ENCODE measurements at places on chromosomes 1 and 21.

GRCh38 chr1:68232289-68233148 is at the start of gene WLS:
Gene WLS, minus strand, starts transcription at chr1:68232523. Its CDS starts 224 bp downstream, at chr1:68232299.
- DNase-seq: peak; percentile 33

- DNase-seq: peak; percentile 17
Measured at GRCh38 chr1:167165948-167166689, 54.6 kb upstream of the POU2F1 start.

DNA sequence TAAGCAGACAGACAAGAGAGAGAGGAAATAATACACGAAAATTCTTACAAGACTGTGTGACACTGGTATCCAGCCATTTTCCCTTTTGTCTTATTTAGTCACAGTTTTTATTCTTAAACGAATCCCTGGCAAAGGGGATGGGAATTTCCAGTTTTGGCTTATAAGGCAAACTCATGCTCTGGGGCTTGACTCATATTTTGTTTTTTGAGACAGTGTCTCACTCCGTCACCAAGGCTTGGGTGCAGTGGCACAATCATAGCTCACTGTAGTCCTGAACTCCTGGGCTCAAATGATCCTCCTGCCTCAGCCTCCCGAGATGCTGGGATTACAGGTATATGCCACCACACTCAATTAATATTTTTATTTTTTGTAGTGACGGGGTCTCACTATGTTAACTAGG is 31.9 kb downstream of the PTGER3 start:
- DNase-seq: no peak

DNA sequence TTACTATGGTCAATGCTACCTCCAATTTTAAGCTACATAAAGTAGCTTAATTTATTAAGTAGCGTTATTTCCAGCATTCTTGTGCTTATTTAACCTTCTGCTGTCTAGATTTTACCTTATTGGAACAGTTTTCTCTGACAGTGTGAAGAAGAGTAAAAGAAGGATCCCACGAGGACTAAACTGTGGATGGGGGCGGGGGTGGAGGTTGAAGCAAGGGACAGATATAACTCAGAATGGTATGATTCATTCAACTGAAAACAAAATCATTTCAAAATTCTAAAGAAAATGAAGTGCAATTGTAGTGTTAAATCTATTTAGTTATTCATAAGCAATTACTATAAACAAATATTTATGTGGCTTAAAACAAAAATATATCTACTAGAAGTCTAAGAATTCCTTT is 11.5 kb upstream of the VAV3 start:
- DNase-seq: no peak

DNA sequence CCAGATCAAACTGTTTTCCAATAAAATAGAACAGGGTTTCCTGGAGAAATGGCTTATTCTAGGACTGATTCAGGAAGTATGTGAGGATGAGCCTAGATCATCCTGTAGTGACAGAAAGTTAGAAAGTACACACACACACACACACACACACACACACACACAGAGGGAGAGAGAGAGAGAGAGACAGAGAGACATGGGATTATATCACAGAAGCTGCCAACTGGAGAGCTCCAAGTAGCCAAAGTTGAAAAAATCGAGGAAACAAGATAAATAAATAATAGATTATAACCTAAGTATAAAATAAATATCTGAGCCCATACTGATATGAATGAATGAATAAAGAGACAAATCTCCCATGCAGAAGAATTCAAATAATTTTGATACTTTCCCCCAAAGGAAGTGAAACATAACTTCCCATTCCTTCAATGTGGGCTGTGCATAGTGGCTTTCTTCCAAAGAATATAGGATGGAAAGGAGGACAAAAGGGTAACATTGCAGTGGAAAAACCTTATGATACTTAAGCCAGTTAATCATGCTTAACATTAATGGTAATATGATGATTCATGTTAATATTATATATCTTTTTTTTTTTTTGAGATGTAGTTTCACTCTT is 171.6 kb downstream of the NTPCR start:
- no peak for DNase-seq

- no peak for DNase-seq
Measured at GRCh38 chr1:15803380-15803779, 4.1 kb downstream of the UQCRHL start.

DNA sequence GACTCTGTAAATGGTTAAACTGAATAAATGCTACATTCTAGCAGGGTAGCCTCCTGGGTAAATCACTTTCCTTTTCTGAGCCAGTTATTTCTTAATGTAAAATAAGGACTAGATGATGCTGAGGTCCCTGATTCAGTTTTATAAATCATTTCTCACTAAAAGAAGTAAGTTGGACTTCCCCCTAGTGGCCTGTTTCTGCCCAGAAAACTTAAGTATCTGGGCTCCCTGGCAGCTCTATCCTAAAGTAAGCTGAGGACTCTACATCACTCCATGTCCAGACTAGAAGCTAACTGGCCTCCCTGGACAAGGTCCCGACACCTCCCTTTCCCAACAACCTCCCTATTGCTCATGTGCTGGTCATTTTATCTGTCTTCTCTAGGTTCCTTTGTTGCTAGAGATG is 3.0 kb downstream of the GPN2 start:
- DNase-seq: no peak

GRCh38 chr1:86747304-86747703 is 42.9 kb downstream of the SH3GLB1 start:
- DNase-seq: no peak

GRCh38 chr1:168875831-168876230 is 146.8 kb upstream of the DPT start:
- no peak for DNase-seq

GRCh38 chr1:155250633-155251449 is 4.4 kb downstream of the ENTREP3 start:
- DNase-seq: peak; percentile 95

DNA sequence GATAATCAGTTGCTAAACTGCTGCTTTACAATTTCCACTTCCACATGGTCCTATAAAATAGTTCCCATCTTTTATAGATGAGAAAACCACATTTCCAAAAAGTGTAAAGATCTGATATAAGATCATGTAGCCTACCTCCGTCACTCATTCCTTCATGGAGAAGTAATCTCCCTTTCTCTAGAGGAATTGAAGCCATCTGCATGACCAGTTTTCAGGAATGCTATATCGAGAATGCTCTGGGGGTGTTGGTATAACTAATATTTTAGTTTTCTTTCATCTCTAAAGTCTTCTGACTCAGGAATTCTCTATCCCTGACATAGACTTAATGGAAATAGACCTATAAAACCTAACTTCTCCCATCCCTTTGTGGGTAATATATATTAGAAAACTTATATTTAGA is 173.0 kb upstream of the UBE2U start:
- no peak for DNase-seq

DNA sequence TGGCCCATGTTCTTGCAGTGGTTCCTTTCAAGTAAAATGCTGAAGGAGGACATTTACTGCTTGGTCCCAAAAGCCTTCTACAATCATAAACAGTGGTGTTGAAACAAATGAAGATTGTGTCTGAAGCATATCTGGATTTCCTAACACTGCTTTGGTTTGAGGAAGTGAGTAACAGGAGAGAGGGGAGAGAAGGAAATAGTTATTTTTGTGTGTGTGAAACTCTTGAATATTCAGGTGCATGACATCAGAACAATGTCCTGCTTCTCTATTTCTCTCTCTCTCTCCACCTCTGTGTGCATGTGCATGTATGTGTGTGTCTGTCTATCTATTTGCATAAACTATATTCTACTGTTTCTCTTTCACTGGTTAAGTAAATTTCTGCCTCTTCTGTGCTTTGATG is 61.4 kb upstream of the TNFSF18 start:
- no peak for DNase-seq

- DNase-seq: no peak
Measured at GRCh38 chr1:50423670-50424000, 392 bp upstream of the DMRTA2 start.

DNA sequence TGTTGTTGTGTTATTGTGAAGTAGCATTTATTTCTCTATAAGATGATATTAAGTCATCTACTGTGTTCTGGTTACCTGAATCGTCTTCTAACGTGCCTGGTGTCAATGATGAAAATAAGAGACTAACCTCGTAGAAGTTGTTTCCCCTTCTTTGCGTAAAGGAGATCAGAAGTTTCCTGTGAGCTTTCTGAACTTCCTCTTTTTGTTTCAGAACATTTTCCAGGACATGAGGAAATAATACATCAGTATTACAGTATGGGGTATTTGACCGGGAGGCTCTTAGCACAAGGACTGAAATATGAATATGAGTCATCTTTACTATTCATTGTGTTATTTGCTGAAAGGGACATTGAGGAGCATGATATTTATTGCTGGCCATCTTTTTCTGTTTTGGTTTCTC is 1.3 kb downstream of the ST6GALNAC3 start:
- DNase-seq: no peak

- DNase-seq: no peak
Measured at GRCh38 chr1:69707103-69707502, 139.4 kb downstream of the LRRC7 start.

DNA sequence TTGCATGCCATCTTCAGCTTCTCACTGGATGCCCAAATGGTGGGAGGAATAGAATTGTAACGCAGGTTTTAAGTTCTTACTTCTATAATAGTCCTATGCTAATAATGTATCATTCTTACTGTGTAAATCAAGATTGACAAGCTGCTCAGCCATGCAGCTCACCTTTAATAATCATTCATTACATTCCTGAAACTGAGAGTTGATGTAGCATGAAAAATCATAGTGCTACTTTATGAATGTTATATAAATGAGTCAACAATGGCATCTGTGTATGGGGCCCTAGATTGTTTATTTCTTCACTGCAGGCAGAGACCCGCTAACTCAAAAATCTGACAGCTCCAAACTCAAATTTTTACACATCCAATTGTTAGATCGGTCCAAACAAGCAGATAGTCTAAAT is 34.4 kb downstream of the FH start:
- DNase-seq: no peak

DNA sequence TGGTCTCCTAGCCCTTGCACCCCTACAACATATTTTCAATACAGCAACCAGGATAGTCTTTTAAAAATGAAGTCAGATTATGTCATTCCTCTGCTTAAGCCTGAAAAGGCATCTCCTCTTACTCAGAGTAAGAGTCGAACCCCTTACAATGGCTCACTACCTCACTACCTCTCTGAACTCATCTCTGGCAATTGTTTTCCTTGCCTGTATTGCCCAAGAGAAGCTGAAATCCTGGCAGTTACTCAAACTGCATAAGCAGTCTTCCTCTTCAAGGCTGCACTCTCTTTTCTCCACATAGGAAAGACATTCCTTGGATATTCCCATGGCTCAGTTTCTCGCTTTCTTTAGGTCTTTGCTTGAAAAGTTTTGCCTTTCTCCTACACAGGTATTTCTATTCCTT is 22.7 kb downstream of the CLDN8 start:
- DNase-seq: no peak

- DNase-seq: no peak
Measured at GRCh38 chr1:235648954-235649367, 623 bp downstream of the GNG4 start.

- DNase-seq: no peak
Measured at GRCh38 chr21:45595574-45596295, 47.8 kb upstream of the PCBP3 start.

- no peak for DNase-seq
Measured at GRCh38 chr1:115810609-115811008, 30.3 kb downstream of the NHLH2 start.

GRCh38 chr1:108503062-108503733 is 53.1 kb downstream of the NBPF6 start:
- no peak for DNase-seq

- no peak for DNase-seq
Measured at GRCh38 chr1:42586016-42586415, 72.2 kb upstream of the PPIH start.

- DNase-seq: no peak
Measured at GRCh38 chr21:45334591-45335081, 46.9 kb upstream of the POFUT2 start.

DNA sequence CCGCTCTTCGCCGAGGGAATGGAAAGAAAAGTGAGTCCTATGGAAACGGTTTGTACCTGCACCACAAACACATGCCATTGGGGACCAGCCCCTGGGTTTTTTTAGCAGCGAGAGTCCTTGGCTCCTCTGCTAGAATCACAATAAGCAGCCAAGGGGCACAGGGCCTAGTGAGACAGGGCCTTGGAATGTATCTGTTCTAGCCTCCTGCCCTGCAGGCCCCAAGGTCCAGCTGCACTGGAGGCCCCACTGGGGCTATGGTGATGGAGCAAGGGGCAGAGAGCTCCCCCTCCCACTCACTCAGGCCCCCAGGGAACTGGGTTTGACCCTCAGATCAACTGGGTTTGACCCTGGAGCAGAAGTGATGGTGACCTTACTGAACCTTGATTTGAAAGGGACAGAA is 14.4 kb downstream of the SHISA4 start:
- DNase-seq: no peak

DNA sequence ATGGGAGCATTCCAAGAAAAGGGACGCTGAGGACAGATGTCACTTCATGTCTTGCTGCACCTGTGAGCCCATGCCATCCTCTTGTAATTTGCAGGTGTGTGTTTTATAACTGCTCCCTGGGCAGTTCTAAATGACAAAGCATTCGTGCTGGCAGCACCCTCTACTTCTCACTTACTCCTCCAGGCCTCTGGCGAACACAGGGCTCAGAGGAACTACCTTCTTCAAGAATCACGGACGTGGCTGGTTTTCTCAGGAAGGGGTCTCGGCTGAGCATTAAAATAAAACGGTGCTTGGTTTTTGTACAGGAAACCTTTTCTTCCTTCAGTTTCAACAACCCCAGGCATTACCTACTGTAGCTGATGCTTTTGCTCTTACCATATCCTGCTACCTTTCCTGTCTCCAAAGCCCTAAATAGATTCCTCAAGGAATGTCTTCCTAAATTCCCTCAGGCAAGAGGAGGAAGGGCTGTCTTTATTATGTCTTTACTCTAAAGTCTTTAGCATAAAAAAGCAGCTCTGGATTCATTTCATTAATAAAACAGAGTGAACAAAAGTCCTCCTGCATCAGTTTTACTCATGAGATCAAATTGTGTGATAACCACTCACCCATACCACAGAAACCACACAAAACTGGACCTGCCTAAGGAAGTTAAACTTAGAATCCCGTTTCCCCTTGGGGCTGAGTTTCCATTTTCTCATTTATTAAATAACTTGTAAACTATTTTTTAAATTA is 79.0 kb upstream of the MAP10 start:
- no peak for DNase-seq

GRCh38 chr1:206816390-206817287 is 44.3 kb upstream of the IL10 start:
- no peak for DNase-seq

- no peak for DNase-seq
Measured at GRCh38 chr1:205687242-205687641, 6.9 kb upstream of the SLC45A3 start.

DNA sequence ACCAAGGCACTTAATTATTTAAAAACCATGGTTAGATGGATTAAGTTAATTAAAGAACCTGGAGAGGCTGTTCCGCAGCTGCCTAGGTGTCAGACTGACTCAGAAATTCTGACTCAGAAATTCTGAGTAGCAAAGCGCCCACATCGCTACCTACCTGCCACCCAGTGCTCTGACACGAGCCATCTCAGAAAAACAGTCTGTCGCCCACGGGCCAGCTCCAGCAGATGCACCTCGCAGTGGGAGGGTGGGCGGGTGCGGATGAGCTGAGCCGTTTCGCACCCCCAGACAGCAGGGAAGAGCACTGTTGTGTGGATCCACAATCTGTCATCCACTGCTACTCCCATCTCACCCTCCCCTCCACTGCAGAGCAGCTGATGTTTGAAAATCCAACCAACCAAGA is 13.5 kb downstream of the KCNK1 start:
- DNase-seq: no peak

Measured in NCI-H187 (cell line).